ACHN (cell line): ENCODE measurements at places on chromosomes 7 and 10.

- DNase-seq, result no peak
Observed at GRCh38 chr7:157635148-157635500, 298.3 kb downstream of the DNAJB6 start.

DNA sequence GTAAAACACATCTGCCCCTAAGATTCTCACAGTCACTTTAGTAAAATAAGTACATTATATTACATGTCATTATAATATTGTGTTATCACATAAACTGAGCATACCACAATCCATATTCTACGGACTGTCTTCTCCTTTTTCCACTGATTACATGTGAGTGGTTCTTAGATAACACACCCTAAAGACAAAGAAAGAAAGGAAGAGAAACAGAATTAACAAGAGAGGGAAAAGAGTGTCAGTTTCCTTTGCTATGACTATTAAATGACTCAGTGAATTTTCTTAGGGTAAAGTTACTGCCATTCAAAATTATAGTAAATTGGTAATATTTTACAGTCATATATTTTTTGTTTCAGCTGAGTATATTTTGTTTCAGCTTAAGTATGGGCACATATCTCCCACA lies 268.3 kb downstream of the TWIST1 start:
- no peak for DNase-seq

DNA sequence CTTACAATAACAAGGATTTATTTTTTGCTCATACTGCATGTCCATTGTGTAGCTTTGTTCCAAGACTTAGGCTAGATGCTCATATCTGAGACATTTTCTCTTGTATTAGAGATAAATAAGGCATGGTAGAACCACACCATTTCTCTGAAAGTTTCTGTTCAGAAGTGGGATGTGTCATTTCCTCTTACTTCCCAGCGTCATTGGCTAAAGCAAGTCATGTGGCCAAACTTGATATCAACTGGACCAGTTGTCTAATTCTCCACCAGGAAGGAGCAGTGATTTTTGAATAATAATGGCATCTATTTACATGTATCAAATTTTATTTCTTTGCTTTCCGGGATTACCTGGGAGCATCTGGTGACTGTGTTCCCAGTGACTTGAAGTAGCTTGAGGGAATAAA lies 38.3 kb downstream of the AHCYL2 start:
- no peak for DNase-seq

- DNase-seq, result peak; percentile 95
Observed at GRCh38 chr10:13560597-13560996, 26.2 kb upstream of the PRPF18 start.

- DNase-seq, result no peak
Observed at GRCh38 chr7:139205843-139206242, 25.2 kb upstream of the UBN2 start.

DNA sequence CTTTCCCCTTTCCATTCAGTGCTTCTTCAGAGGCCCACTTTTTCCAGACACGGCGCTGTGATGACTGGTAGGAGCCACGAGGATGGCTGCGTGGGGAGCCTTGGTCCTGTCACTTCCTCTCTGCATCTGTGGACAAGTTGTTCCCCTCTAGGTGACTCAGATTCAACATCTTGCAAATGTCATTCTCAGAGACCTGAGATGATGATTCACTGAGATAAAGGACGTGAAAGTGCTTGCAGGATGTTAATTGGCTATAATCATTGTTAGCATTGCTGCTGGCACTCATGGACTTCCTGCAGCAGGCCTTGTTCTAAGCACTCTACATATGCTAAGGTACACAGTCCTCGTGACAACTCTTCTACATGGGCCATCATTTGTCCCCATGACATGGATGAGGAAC lies 489.8 kb upstream of the ZMIZ1 start:
- DNase-seq, result no peak
